ENCODE measurements at places on chromosomes 4 and X.

DNA sequence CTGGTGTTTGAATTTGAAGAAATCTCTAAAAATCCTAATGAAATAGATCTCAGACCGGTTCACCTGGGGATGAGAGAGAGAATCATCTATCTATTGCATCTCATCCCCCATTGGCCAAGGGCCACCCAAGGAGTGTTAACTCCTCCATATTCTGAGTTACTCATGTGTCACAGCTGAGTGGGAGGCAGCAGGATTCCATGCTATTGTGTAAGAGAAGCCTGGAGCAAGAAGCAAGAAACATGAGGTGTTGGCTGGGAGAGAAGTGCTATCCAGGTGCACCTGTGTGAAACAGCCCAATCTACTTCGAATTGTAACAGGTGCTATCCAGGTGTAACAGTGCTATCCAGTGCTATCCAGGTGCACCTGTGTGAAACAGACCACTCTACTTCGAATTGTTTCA is 150.3 kb upstream of the MAOA start:
- no peak for DNase-seq

DNA sequence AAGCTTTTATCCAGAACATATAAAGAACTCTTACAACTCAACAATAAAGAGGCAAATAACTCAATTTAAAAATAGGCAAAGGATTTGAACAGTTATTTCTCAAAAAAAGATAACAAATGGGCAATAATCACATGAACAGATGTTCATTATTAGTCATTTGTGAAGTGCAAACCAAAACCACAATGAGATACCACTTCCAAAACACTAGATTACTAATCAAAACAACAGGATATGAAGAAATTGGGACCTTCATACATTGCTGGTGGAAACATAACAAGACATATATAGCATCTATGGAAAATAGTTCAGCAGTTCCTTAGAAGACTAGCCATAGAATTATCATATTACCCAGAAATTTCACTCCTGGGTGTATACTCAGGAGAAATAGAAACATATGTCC is 224.6 kb downstream of the FBXO8 start:
- no peak for DNase-seq

- no peak for DNase-seq
Measured at GRCh38 chr4:103292373-103292772, 94.2 kb upstream of the CENPE start.

DNA sequence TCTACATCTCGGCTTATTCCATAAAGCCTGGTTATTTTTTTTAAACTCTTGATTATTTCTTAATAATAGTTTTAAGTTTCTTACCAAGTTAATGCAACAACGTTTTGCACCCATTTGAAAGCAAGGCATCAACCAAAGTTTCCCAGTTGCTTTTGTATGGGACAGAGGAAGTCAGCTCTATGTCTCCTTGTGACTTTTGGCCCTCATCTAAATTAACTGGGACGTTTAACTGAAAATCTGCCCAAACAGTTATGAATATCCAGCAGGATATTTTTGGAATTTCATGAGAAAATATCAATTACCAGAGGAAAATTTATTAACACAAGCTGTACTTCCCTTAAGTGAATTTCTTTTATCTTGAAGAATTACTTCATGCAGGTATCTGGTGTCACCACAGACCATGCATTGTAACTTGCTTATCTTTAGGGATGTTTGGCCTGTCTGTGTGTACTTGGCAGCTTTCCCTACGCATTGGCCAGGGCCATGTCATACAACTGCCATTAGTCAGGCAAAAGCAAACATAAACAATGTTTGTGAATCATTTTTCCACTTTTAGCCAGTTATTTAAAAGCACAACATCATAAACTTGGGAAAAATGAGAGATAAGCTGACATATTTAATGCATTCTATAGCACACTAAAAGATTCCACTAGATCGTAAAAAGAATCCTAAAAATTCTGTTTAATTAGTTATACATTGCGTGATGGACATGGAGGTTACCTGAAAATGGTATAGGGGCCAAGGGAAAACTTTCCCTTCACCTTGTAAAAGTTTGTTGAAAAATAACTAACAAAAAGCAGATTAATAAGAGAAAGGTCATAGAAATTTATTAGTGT is 101.4 kb upstream of the PDE5A start:
- DNase-seq, result no peak

DNA sequence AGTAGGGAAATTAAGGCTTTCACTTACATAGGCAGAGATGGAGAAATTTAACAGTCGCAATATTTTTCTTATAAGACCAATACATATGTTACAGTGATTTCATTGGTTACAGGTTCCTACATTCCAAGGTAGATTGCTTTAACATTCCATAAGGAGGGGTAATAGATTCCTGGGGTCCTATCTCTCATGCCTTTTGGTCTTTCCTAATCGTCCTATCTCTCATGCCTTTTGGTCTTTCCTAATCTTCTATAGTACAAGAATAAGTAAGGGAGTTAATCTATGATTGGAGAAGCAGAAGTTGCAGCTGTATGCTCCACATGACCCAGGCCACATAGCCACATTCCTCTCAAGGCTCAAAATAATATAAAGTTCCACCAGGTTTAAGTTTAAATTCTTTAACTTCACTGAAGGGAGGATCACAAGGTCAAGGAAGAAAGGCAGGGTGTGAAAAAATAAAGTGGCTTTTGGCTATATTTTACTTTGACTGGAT is 285.0 kb upstream of the BOD1L1 start:
- DNase-seq, result no peak

- no peak for DNase-seq
Measured at GRCh38 chrX:133321451-133321850, 93.8 kb downstream of the GPC4 start.

DNA sequence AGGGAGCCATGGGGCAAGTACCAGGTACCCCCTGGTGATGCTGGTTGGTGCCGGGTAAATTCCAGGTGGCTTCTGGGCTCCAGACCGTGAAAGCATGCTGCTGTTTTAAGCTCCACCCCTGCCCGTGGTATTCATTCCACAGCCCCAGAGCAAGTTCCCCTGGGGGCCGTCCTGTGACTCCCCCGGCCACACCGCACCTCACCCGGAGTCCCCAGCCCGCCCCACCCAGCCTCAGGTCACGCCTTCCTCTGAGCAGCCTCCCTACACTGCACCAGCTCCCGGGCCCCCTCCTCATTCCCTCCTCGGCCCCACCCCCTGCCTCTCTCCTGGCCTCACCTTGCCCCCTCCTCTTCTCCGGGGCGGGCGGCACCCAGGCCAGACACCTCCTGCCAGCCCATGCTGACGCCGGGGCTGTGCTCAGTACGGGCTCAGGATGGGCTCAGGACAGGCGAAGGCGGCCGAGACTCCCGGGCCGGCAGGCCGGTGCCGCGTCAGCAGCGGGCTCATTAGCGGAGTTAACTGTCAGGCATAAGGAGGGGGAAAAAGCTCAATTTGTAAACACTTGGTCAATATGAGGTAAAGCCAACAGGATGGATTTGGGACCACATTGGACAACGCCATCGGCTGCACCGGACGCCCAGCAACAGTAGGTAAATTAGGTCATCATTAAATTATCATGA is 127.4 kb downstream of the FAM53A start:
- no peak for DNase-seq

DNA sequence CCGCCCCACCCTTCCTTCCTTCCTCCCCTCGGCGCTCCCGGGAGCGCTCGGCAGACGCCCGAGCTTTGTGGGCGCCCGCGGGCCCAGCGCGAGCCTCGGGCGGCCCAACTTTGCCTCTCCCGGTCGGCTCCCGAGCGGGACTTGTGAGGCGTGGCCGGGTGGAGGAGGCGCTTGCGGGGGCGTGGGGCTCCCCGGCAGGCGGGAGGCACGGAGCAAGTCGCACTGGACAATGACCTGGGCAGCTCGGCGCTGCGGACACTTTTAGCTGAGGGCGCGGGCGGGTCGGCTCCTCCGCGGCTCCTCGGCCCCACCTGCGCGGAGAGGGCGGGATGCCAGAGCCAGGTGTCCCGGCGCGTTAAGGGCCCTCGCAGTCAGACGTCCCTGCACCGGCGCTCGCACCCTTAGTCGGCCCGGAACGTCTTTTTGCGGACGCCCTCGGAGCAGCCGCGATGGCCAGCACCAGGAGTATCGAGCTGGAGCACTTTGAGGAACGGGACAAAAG is 385 bp downstream of the DCLK2 start:
- no peak for DNase-seq

DNA sequence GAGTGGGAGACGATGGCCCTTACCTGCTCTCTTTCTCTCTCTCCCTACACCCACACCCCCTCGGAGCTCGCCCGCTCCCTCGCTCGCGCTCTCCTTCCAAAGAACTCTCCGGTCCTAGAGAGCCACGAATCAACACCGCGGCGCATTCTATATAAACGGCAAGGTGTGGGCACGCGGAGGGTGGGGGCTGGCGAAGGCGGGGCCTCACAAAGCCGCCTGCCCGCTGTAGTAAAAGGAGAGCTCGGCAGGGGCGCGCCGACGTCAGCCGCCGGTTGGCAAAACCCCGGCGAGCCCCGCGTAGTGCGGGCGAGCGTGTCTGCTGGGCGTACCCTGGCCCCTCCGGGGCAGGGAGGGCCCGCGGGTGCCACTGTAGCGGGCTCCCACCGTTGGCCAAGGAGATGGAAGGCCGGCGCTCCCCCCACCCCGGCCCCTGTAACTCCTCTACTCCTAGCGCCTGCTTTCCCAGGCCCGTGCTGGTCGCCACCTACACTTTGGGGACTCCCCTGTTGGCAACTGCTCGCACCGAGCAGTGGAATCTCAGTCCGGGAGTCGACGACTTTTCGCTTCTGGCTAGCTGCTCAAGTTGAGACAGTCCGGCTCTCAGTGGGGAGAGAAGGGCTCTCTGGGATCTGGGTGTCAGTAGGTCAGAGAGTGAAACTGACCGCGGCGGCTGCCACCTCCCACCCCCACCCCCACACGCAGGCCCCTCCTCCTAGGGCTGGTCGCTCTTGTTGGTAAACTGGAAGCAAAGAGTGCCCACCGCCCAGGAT is 325.5 kb upstream of the F9 start:
- no peak for DNase-seq

DNA sequence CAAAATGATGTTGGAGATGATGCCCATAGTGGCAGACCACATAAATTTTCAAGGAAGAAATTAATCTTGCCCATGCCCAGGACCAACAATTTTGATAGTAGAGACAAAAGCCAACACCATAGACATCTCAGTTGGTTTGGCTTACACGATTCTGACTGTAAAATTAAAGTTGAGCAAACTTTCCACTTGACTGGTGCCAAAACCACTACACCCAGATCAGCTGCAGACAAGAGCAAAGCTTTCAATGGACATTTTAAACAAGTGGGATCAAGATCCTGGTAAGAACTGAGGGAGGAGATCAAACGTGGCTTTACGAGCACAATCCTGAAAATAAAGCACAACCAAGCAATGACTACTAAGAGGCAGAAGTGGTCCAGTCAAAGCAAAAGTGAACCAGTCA is 90.7 kb downstream of the PAPSS1 start:
- no peak for DNase-seq

DNA sequence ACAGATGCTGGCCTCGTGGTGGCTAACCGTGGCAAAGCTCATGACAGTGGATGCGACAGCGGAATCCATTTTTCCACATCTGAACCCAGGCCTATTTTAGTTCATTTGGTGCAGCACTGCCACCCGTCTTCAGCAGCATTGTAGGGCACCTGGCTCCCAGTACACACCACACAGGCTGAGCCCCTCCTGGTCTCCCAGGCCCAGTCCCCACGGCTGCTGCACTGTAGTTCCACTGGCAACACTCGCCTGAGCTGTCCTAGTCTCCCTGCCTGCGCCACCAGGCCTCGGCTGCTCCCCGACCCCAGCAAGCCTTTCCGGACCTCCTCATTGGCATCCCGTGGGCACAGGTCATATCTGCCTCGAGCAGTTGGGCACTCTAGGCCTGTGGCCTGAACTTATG is 76.2 kb downstream of the MTMR1 start:
- DNase-seq, result no peak

- no peak for DNase-seq
Measured at GRCh38 chrX:149504226-149504914, 736 bp downstream of the IDS start.

- DNase-seq, result no peak
Measured at GRCh38 chrX:43345166-43345565, 310.9 kb upstream of the MAOA start.

DNA sequence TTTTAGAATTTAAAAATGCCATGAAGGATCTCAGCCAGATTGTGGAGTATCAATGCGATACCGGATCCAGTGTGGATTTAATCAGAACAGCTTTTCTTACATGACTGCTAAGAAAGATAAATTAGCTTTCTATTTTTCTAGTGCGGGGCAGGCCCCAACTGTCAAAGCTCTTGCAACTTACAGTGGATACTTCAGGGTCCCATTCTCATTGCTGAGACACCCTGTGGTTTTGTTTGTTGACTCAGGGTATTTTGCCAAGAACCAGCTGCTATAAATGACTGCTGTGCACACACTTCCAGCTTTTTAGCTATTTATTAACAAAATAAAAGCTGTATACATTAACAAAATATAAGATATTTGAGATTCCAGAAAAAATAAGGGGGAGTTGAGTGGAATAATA is 166.4 kb downstream of the DCLK2 start:
- DNase-seq, result no peak

DNA sequence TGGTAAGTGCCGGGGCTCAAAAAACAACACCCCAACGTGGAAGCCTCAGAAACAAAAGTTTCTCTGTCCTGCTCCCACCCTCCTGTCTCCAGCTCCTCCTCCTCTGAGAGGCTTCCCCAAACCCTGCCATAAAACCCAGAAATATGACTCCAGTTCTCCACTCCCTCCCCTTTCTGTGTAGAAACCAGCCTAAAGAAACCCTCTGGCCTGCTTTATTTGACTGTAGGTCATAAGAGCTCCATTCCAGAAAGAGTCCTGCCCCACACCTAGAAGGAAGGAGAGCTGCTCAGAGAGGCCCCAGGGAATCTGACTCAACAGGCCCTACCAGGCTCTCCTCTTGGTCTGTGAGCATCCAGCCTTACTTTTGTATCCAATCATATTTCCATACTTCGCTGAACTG is 872 bp upstream of the S100P start:
- no peak for DNase-seq

GRCh38 chr4:74653331-74654229 is 140.7 kb downstream of the BTC start:
- DNase-seq, result no peak

DNA sequence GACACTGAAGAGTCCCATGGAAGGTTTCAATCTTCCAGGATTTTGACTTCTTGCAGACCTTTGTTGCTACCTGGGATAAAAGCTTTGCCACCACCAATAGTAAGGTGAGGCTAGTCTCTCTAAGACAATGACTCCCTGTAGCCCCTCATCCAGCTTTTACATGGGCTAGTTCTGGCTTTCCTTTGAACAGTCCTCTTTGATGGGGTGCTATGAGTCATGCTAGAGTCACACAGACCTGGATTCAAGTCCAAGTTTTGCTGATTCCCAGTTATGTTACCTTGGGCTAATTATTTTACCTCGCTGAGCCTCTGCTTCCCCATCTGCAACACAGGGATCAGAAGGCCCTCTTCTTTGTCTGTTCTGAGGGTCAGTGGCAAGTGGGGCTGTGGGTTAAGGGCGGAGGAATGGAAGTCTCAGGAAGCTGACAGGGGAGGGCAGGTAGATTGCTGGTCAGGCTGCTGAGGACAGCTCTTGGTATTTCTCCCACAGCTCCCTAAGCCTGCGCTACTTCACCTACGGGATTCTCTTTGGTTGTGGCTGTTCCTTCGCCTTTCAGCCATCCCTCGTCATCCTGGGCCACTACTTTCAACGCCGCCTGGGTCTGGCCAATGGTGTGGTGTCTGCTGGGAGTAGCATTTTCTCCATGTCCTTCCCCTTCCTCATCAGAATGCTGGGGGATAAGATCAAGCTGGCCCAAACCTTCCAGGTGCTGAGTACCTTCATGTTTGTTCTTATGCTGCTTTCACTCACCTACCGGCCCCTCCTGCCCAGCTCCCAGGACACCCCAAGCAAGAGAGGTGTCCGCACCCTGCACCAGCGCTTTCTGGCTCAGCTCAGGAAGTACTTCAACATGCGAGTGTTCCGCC is 90.3 kb downstream of the RLIM start:
- DNase-seq, result no peak

Measured in cortex of kidney (tissue), 1 donor.